ENCODE measurements at places on chromosomes 12 and 14. TPM values are rescaled to one million over a fixed set of nuclear protein-coding genes. Genes with fewer than 3 reads are reported as not detected.
A peak's percentile ranks its signal among the peaks of the same experiment; 100 is the strongest.

- DNase-seq: no peak
These were observed 559 bp upstream of the RFC5 start for GRCh38 chr12:118015944-118016343.

- DNase-seq: peak; percentile 66
These were observed 61.0 kb downstream of the HMGA2 start for GRCh38 chr12:65885312-65885711.

DNA sequence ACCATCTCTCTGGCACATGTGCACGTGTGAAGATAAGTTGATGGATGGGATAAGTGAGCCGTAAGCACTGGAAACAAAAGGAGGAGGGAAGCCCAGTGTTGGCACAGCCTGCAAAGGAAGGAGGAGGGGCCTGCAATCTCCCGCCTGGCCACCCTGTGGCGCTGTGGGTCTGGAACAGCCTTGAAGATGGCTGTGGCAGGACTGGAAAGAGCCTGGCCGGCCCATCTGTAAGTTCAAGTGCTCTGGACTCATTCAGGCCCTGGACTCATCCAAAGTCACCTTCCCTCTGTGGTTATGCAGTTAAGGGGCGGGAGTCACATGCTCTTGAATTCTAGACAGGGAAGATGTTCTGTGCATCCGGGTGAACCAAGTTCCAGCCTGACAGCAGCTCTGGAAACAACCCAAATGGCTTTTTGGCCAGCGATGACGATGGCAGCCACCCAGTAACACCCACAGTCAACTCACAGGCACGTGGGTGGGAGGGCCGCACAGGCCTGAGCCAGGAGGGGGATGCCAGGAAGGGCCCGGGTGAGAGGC is 50.4 kb downstream of the CHGA start:
- DNase-seq: peak; percentile 26

Gene PTCSC3
- not detected for total RNA-seq

DNA sequence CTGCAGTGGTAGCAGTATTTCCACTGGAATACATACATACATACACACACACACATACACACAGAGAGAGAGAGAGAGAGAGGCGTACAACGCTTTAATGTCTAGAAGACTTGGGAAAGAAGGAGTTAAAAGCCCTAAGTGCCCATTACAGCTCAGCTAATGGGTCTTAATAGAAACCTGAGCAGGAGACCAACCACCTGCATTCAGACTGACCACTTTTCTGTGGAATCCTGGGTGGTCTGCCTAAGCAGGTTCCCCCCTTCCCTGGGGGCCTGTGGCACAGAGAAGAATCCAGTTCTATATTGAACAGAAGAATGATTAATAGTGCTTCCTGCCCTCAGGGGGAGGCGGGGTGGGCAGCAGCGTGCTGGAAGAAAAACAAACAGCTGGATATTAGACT is 312.4 kb upstream of the PRKD1 start:
- no peak for DNase-seq
